Thyroid gland (tissue), 4 donors: ENCODE measurements at places on chromosomes 4 and X. TPM values are rescaled to one million over a fixed set of nuclear protein-coding genes. Genes with fewer than 3 reads are reported as not detected.

- peaks cover 8% of the 10 kb centered on the region for H3K4me1 ChIP-seq
- H3K36me3 ChIP-seq = no peaks in the 10 kb centered on the region
- DNase-seq = no peak
- H3K4me3 ChIP-seq = no peak overlapping the region
Measured at GRCh38 chrX:137431693-137432488, 134.0 kb upstream of the ZIC3 start.

- H3K27ac ChIP-seq = no peak overlapping the region
- no peak overlapping the region for H3K4me3 ChIP-seq
- H3K36me3 ChIP-seq = no peaks in the 10 kb centered on the region
- DNase-seq = no peak
- no peaks in the 10 kb centered on the region for H3K27me3 ChIP-seq
- H3K4me1 ChIP-seq = peaks cover 57% of the 10 kb centered on the region
Measured at GRCh38 chr4:159503236-159504008, 400.5 kb downstream of the RAPGEF2 start.

- no peaks in the 10 kb centered on the region for H3K36me3 ChIP-seq
- H3K4me1 ChIP-seq = no peaks in the 10 kb centered on the region
- H3K27ac ChIP-seq = no peak overlapping the region
- no peak overlapping the region for H3K4me3 ChIP-seq
- no peak for DNase-seq
Measured at GRCh38 chr4:104915864-104916263, 230.8 kb upstream of the TET2 start.

- no peak overlapping the region for H3K4me3 ChIP-seq
- no peak for DNase-seq
- no peak overlapping the region for H3K27ac ChIP-seq
- H3K27me3 ChIP-seq = no peaks in the 10 kb centered on the region
- H3K4me1 ChIP-seq = peaks cover 45% of the 10 kb centered on the region
Measured at GRCh38 chr4:8195431-8195830, 3.7 kb upstream of the SH3TC1 start.

GRCh38 chr4:186227221-186227620 lies at the start of gene KLKB1:
Gene KLKB1, plus strand, starts transcription at chr4:186227507. Its CDS starts 689 bp downstream, at chr4:186228196.
- H3K27me3 ChIP-seq = no peaks in the 10 kb centered on the region
- no peaks in the 10 kb centered on the region for H3K4me1 ChIP-seq
- no peak for DNase-seq
- no peak within 1 kb of the TSS for H3K27ac ChIP-seq

Gene USP11
- total RNA-seq = 76.7 TPM
